ENCODE measurements at places on chromosomes 11 and 22.
A peak's percentile ranks its signal among the peaks of the same experiment; 100 is the strongest.

DNA sequence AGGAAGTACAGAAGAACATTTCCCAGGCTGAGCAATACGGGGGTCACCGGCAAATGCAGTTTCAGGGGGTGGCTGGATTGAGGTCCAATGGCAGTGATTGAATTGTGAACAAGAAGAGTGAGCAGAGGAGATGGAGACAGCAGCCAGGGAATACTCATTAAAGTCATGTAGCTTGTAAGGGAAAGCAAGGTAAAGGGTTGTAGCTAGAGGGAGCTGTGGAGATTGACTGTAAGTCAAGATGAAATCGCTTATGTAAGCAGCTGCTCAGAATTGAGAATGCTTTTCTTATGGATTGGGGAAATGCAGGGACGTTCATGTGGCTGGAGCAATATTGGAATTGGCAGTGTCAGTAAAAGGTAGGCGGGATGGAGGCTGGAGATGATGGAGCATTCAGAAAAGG is 111.4 kb upstream of the TBCEL start:
- DNase-seq: no peak

DNA sequence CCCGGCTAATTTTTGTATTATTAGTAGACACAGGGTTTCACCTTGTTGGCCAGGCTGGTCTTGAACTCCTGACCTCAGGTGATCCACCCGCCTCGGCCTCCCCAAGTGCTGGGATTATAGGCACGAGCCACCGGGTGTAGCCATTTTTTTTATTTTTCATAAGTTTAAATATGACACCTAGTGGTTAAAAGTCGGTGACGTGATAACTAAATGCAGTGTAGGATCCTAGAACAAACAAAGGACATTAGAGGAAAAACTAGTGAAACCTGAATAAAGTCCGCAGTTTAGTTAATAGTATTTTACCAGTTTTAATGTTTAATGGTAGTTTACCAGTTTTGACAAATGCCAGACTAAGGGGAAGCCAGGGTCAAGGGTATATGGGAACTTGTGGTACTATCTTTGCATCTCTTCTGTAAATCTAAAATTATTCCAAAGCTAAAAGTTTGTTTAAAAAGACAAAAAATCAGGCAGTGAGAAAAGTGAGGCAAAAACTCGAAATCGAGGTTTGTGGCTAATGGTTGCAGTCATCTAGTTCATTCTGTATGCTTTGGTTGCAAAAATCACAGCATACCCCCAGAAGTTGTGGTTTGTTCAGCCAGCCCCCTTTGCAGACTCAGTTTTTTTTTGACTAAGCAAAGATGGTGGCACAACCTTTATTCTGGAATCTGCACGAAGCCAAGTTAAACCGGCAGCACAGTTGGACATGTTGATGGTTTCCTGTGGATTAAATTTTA is 29.6 kb downstream of the TOM1 start:
- peak; percentile 66 for DNase-seq

DNA sequence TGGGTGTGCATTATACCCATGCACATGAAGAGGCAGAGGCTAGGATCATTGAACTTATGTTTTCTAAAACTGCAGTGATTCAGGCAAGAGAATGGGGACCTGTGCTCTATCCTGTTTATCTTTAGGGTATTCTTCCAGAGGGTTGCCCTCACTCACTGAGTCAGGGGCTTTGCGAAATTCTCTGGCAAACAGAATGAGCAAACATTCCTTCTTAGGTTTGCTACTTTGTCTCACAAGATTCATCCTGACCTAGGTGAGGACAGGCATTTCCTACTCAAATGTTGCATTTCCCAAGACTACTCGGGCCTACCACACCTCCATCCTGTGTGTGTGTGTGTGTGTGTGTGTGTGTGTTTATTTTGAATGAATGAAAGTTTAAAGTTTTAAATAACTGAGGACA is 2.7 kb upstream of the EIF3M start:
- no peak for DNase-seq

DNA sequence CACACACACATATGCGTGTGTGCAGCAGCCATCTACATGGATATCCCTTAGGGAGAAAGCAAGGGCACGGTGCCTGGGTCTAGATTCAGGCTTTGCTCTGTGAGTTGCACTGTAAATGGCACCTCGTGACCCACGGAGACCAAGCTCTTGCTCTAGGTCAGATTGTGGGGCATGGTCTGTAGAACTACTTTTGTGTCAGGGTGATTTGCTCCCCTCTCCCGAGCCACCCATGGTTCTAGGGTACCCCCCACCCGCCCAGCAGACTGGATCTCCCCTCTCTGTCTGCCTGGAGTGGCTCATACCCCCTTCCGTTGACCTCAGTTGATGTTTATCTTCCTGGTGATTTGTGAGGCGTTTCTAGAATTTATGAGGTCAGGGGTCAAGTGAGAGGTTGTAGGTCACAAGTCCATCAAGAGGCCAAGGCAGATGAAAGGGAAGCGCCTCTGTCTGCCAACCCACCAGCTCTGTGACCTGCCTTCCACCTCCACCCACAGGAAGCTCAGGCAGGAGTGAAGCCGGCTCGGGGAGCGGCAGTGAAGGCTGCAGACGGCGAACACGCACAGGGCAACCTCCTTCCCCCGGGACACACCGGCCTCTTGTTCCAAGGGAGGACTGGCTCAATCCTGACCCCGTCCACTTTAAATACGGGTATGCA is 76.2 kb upstream of the TTLL12 start:
- DNase-seq: peak; percentile 52

DNA sequence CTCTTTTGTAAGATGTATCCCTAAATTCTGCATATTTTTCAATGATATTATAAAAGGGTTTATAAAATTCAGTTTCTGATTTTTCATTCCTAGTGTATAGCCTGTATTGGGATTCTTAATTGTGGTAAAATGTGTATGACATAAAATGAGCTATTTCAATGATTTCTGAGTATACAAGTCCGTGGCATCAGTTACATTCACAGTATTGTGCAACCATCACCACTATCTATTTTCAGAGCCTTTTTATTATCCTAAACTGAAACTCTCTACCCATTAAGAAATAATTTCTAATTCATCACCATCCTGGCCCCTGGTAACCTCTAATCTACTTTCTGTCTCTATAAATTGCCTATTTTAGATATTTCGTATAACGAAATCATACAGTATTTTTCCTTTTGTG is 39.8 kb downstream of the EIF3F start:
- DNase-seq: no peak

DNA sequence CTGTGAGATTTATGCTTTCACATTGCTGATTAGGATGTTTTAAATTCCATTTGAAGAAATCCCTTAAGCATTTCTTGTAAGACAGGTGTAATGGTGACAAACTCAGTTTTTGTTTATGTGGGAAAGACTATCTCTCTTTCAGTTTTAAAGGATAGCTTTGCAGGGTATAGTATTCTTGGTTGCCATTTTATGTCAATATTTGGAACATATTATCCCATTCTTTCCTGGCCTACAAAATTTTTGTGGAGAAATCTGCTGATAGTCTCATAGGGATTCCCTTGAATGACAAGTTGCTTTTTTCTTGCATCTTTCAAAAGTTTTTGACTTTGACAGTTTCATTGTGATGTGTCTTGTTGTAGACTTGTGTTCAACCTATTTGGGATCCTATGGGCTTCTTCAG is 28.8 kb downstream of the NAGA start:
- DNase-seq: no peak

DNA sequence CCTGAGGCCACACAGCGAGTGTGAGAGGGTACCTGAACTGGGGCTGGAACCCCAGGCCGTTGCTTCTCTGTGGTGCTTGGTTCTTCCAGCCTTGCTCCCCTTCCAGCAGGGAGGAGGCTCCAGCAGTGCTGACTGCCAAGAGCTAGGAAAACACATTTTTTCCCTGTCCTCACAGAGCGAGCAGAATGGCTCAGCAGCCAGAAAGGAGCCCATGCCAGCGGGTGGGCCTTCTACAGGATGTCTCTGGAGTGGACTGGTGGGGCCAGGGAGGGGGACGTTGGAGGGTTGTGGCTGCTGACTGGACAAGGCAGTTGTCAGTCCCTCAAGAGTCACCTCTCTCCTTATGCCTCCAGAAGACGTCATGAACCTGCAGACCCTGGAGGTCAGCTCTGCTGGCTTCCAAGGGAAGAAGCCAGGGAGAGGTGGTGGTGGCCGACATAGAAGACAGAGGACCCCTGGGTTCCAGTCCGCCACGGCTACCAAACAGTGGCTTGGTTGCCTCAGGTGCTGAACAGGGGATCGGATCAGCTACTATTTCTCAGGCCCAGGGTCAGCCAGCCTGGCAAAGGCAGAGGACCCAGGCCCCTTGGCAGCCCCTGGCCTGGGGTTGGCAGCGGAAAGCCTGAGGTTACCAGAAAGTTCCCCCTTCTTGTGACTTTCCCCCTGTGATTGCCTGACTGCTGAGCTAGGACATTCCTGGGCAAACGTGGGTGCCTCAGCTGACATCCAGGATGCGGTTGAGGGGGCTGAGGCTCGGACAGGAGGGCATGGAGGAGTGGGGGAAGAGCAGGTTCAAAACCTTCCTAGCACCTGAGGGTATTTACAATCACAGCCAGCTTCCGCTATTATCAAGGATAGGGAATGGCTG is 3.7 kb downstream of the MAFF start:
- DNase-seq: no peak

- no peak for DNase-seq
Measured at GRCh38 chr11:61892085-61892370, 683 bp upstream of the FADS3 start.

- DNase-seq: no peak
Measured at GRCh38 chr11:8693010-8693551, 10.5 kb downstream of the RPL27A start.

GRCh38 chr22:47218671-47219070 is 456.2 kb downstream of the TBC1D22A start:
- DNase-seq: no peak

DNA sequence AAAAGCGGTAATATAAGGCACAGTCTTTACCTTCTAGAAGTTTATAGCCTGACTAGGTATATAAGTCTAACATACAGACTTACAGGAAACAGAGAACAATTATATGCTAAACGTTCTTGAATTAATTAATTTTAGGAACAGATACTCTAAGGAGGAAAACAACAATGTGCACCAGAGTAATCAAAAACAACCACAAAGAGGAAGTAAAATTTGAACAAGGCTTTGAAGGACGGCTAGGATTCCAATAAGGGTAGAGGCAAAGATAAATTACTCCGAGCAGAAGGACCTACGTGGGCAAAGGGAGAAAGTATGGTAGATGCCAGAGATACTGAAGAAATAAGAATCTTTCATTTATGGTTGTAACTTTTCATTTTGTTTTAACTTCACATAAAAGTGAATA is 54.4 kb downstream of the ENTHD1 start:
- no peak for DNase-seq

GRCh38 chr11:60971520-60971919 is at the start of gene CD6:
Gene CD6, plus strand, starts transcription at chr11:60971680. Its CDS starts 186 bp downstream, at chr11:60971866.
- DNase-seq: peak; percentile 78
